GM13977 (cell line): ENCODE measurements at places on chromosomes 1 and 21.

- DNase-seq: no peak
Measured at GRCh38 chr1:239436286-239436685, 49.9 kb downstream of the CHRM3 start.

DNA sequence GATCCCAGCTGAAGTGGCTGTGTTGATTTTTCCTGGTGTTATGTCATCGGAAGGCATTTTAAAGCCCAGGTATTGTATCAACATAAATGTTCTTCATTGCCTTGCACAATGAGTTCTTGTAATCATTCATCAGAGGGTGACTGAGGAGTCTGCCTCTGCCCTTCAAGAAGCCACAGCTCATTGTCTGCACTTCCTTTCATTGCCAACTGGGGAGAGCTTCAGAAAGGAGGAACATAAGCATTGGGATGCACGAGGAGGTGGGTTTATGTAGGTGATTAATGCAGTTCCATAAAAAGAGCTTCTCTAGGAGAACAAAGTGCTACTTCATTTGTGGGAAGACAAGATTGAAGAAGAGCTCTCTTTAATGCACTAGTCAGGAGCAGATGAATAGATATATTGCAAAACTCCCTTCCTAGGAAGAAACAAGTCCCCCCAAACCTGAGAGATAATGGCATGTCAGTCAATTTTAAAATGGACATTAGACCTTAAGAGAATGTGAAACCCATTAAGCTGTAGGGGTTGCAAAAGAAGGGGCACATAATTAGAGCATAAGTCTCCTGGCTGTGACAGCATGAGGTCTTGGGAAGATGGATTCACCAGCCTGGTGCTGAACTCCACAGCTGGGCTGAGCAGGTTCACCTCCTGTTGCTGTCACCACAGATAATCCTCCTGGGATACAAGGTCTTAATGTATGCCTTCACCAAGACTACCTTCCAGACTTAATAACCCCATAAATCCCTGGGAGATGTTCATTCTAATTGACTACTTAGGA, 124.6 kb downstream of the BACH1 start:
- DNase-seq: no peak

DNA sequence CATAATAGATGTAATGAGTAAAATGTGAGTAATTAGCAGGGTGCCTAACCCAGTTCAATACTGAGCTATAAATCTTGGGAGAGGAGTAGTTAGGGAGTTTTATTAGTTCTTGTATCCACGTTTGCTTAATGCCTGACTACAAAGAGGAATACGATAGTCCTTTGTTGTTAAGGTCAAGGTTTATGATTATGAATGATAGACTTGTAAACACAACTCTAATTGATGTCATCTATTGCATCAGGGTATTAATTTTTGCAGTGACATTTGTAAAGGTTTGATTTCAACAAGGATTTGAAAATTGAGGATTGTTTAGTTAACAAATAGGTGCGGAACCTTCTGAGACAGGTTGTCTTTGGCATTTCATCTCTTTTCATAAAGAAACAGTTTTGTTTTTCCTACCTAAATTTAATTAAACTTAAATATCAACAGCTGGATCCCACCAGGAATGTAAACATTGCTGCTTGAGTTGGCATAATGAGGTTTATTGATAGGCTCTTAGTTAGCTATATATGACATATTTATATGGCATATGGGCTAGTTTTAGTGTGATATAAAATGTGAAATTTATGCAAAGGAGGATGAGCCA, 9.7 kb downstream of the SOAT1 start:
- no peak for DNase-seq

DNA sequence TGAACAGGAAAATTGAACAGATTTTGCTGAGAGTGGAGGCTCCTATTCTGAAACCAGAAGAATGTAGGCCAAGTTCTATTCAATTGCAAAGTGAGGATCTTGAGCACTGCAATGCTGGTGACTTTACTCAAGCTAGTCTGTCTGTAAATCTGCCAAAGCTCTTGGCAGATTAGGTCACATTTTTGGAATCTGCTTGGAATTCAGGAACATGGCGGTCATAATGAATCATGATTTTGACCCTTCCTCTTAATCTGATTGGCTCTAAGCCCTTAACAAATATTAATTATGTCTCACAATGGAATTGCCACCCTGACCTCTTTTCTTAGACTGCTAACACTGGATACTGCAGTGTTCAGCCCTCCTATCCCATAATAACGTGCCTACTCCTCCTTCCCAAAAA, 7.2 kb upstream of the GNG12 start:
- DNase-seq: no peak

DNA sequence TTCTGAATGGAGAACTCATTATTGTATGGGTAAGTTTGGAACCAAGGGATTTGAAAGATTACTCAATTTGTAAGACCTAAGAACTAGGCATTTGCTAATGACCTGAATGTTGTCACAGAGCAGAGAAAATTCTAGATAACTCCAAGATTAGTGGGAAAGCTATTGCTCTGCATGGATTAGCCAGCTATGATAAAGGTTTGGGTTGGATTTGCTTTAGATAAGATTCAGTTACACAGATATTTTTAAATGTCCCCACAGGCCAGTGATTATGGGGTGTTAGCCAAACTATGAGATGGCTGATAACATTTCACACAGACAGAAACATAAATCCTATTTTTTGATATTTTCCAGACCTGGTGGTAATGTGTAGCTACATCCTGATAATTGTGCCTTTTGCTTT, 88.2 kb downstream of the NTPCR start:
- DNase-seq: no peak

GRCh38 chr1:236734141-236734765, 48.0 kb downstream of the ACTN2 start:
- no peak for DNase-seq

- no peak for DNase-seq
Measured at GRCh38 chr21:32356874-32357395, 35.9 kb downstream of the URB1 start.

GRCh38 chr1:178806665-178807300, 64.1 kb downstream of the ANGPTL1 start:
- DNase-seq: no peak

DNA sequence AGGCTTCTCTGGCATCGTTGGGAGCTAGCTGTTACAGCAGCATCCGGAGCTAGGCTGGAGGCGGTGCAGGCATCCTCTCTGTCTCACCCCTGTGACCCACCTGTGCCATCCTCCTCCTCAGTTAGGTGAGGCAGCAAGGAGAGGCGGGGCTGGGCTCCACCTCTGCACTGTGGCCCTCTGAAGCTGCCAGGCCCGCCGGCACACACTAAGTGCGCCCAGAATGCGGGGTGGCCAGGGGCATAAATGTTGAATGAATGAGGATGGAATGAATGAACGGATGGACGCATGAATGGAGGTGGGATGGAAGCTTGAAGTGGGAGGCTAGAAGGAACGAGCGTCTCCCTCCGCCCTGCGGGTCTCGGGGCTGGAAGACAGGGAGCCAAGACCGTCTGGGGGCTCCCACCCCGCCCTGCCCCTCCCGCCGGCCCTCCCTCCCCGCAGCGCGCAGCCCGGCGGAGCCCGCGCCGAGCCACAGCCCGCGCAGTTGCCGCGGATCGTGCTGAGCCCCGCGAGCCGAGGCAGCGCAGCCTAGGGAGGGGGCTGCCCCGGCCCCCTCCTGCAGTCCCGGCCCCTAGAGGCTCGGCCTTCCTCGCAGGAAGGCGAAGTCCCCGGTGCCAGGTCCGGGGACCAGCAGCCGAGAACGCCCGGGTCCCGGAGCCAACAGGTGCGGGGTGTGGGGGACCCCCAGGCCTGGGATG, at the start of gene HCRTR1:
Gene HCRTR1 (plus strand): TSS at position 472 of the 698 bp plus-strand sequence. CDS start 1,504 bp downstream, outside the sequence.
- no peak for DNase-seq

DNA sequence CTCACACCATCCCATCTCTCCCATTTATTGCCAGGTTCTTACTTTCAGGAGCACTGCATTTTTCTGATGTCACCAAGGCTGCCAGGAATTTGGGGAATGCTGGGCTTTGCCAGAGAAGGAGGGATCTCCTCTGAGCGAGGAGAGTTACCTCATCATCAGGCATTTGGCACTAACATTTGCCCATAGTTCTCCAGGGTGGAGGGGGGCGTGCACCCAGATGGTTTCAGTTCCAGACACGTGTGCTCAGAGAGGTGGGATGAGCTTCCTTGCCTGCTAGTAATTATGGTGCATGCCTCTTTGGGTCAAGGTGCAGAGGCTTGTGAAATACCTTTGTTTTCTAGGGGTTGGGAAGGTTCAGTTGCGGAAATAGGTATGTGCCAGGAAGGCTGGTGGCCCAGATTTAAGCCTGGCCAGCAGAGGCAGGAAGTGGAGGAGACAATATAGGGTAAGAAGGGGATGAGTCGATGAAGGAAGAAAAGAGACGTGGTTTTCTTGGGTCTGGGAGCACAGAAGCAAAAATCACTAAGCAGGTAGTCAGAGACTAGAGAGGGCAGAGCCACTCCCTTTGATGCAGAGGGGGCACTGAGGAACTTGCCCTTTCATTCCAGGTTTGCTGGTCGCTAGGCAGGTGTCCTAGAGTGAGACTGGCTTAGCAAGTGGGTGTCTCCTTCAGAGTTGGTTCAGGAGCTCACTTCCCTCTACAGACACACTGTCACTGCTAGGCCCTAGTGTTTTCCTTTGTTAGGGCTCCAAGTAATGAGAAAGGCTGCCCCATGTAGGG, 7.2 kb downstream of the TUFT1 start:
- DNase-seq: no peak

DNA sequence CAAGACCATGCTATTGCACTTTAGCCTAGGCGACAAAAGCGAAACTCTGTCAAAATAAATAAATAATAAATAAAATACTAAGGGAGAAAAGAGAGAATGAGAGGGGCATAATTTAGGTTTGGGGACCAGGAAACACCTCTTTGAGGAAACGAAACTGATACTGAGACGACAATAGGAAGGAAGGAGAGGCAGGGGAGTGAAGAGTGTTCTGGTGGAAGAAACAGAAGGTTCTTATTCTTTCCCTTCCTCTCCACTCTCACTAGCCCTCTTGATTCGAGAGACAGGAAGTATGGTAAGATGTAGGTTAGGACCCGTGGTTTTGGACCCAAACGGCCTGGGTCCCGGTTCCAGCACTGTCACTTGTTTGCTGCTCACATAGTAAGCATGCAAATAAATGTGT, 1.6 kb upstream of the NKAIN1 start:
- no peak for DNase-seq

GRCh38 chr1:113307771-113308445, 82.4 kb upstream of the MAGI3 start:
- no peak for DNase-seq

DNA sequence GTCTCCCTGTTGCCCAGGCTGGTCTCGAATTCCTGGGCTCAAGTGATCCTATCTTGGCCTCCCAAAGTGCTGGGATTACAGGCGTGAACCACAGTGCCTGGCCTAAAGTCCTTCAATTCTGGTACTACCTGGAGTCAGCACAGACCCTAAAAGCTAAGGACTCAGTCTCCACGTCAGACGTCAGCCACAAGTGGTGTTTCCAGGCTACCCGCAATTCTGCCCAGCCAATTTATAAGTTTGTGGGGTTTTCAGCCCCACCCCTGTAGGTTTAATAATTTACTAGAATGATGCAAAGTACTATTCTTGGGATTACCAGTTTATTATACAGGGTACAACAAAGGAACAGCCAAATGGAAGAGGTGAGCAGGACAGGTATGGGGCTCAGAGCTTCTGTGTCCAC, 10.6 kb upstream of the DIP2A start:
- no peak for DNase-seq

- no peak for DNase-seq
Measured at GRCh38 chr1:241939798-241940197, 17.8 kb upstream of the BECN2 start.

GRCh38 chr1:25795211-25795610, 4.8 kb upstream of the SELENON start:
- no peak for DNase-seq

DNA sequence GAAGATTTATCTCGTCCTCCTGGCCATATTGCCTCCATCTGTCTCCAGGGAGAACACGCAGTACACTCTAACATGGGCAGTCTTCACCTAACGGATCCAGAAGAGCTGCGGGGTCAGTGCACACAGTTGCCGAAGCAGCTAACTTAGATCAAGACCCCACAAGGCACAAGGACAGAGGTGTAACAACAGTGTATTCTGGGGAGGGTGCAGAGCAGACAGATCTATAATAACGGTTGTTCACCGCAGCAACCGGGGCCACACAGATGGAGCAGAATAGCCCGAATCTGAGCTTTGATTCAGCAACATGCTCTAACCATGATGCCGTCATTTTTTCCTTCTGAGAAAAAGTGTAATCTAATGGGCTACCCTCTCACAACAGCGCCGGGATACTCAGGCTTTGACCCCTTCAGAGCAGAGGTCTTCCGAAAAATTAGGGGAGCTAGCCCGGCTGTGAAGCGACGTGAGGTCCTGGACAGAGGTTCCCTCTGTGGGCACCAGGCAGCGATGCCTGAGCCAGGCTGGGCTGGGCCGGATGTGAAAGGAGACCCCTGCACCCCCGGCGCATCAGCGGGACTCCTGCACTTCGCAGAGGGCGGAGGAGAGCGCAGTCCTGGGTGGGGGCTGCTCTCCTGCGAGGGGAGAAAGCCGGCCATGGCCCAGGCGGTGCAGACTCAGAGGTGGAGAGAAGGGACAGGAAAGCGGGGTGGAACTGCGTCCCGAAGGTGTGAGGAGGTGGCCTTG, 57.5 kb downstream of the BCL9 start:
- no peak for DNase-seq

DNA sequence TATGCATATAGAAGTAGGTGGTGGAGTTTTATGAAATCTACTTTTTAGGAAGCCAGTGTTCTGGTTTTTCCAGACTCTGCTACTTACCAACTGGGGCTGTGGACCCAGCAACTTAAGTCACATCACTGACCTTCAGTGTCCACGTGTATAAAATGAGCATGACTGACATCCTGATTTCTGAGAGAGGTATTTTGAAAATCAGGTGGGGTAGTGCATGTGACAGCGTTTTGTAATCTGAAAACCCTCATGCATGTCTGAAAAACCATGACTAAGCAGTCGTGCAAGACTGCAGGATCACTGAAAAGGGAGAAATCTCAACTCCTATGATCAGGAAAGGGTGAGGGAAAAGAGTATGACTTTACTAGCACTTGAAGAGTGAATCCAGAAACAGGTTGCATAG, 26.1 kb downstream of the CR1L start:
- no peak for DNase-seq

DNA sequence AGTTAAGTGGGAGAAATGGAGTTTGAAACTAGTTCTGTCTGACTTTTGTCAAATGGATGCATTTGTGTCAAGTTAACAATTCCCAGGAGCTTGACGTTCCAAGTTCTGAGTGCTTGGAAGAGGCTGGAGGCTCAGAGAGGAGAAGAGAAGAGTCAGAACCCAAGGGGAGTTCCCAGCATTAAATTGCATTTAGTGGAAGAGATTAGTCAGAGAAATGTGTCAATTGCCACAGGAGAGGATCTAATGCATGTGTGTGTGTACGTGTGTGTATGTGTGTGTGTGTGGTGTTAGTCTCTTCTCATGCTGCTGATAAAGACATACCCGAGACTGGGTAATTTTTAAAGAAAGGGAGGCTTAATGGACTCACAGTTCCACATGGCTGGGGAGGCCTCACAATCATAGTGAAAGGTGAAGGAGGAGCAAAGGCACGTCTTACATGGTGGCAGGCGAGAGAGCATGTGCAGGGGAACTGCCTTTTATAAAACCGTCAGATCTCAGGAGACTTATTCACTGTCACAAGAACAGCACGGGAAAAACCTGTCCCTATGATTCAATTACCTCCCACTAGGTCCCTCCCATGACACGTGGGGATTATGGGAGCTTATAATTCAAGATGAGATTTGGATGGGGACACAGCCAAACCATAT, 101.5 kb upstream of the TMEM51 start:
- no peak for DNase-seq
